ENCODE measurements at places on chromosomes 6 and 20.
A peak's percentile ranks its signal among the peaks of the same experiment; 100 is the strongest.

GRCh38 chr6:88869263-88870020 lies 94.0 kb downstream of the RNGTT start:
- DNase-seq = no peak

GRCh38 chr6:27388293-27389197 lies at the start of gene ZNF391:
TSS of gene ZNF391 (plus strand) at chr6:27388759. CDS start at chr6:27400371, 11,612 bp downstream.
- DNase-seq = peak; percentile 5

DNA sequence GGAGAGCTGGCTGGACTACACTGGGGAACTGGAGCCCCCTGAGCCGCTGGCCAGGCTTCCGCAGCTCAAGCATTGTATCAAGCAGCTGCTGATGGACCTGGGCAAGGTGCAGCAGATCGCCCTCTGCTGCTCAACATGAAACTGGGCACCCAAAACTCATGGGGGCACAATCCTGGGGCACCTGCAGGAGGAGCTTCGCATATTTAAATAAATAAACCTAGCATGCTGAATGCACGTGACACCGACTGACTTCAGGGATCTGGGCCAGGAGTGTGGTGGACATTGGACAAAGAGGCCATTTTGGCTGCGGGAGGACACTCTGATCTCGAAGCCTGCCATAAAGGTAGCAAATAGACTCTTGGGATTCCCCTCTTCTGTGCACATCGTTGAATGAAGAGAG lies 6.8 kb downstream of the SCAND1 start:
- DNase-seq = no peak

- DNase-seq = no peak
Observed at GRCh38 chr6:78701407-78701806, 165.9 kb upstream of the IRAK1BP1 start.
